ENCODE measurements at places on chromosomes 5 and 9. TPM values are rescaled to one million over a fixed set of nuclear protein-coding genes. Genes with fewer than 3 reads are reported as not detected.

- peak overlapping the region; percentile 97 for H3K4me3 ChIP-seq
- H3K4me1 ChIP-seq = no peaks in the 10 kb centered on the region
- DNase-seq = no peak
- H3K27me3 ChIP-seq = no peaks in the 10 kb centered on the region
- H3K27ac ChIP-seq = no peak overlapping the region
These were observed 510 bp downstream of the NOXA1 start for GRCh38 chr9:137423514-137424291.

DNA sequence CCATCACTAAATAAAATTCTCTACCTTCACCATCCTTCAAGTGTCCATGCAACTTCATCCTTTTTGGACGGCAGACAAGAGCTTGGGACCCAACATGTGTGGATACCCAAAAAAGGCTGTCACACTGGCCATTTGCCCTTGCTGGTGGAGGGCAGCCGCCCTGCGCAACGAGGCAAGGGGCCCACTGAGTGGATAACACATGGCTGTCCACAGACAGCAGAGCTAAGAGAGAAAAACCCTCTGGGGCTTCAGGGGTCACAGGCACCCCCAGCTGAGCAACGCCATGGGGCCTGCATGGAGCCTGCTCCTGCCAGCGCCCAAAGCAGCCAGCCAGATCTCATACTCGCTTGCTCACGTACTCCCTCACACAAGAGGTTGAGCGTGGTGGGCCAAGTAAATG is 205.9 kb upstream of the NREP start:
- no peaks in the 10 kb centered on the region for H3K4me1 ChIP-seq
- H3K27me3 ChIP-seq = no peaks in the 10 kb centered on the region
- H3K4me3 ChIP-seq = no peak overlapping the region
- H3K27ac ChIP-seq = no peak overlapping the region
- H3K36me3 ChIP-seq = no peaks in the 10 kb centered on the region

DNA sequence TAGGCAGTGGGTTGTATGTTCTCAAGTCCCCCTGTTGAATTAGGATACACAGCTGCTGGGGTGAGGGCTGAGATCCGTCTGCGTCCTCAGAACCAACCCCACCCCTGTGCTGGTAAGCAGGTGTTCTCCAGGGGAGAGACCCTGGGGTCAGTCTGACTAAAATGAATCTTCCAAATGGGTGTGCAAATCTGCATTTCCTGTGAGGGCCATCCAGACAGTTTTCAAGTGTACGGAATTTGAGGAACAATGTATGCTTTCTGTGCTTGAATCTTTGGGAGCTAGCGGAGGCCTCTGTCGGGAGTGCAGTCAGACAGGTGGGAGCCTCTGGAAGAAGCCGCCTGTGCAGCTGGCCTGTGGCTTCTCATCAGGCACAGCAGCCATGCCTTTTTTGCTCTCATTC is 122.9 kb downstream of the MACROH2A1 start:
- no peaks in the 10 kb centered on the region for H3K36me3 ChIP-seq
- no peak overlapping the region for H3K27ac ChIP-seq
- DNase-seq = no peak

DNA sequence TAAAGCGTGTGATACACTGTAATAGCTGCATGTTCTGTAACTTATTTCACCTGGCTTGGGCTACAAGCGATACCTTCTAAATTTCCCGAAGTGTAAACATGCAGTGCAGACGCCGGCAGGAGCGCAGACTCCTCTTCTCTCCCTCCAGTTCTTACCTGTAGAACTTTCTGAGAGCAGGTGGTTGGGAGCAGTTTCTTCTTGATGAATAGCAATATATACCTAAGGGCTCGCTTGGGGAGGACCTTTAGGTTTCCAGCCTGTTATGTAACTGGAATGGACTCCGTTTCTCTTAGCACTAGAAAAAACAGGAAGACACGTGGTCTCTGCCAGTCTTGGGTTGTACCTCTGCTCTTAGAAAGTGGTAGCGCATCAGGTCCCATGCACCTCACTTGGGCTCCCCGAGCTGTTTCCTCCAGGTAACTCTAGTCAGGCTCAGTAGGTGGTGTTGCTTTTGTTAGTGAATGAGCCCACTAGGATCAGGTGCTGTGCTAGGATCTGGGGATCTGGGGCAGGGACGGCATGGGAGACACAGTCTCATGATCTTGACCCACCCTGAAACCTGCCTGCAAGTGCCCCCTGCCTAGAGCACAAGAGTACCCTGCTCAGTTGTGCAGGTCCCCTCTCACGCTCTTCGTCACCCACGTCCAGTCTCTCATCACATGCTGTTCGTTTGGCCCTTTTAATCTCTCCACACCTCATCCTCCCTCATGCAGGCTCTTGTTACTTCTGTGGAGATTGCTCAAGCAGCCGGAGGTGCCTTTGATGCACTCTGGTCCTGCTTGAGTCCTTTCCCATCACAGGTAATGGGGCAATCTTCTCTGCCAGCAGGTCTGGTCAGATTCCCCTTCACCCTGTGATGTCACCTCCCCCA is 2.8 kb downstream of the TENT4A start:
- peaks cover 8% of the 10 kb centered on the region for H3K4me1 ChIP-seq
- no peak overlapping the region for H3K27ac ChIP-seq
- no peaks in the 10 kb centered on the region for H3K27me3 ChIP-seq
- H3K36me3 ChIP-seq = peaks cover 2% of the 10 kb centered on the region
- H3K4me3 ChIP-seq = peak overlapping the region; percentile 80

DNA sequence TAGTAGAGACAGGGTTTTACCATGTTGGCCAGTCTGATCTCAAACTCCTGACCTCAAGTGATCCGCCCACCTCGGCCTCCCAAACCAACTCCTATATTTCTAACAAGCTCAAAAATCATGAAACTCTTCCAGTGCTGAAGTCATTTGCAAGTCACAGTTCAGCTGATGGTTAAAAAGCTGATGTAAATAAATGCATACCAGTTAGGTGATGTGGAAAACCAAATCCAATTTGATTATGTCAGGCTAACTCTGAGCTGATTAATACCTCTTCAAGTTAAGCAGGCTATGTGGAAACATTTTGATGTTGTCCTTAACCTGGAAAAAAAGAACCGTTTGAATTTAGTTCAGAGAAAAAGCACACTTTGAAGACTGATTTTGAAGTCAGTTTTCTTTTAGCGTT is 51.0 kb downstream of the TMEM252 start:
- no peaks in the 10 kb centered on the region for H3K36me3 ChIP-seq
- no peaks in the 10 kb centered on the region for H3K4me1 ChIP-seq
- no peak for DNase-seq
- no peak overlapping the region for H3K4me3 ChIP-seq
- H3K27me3 ChIP-seq = peaks cover 32% of the 10 kb centered on the region

DNA sequence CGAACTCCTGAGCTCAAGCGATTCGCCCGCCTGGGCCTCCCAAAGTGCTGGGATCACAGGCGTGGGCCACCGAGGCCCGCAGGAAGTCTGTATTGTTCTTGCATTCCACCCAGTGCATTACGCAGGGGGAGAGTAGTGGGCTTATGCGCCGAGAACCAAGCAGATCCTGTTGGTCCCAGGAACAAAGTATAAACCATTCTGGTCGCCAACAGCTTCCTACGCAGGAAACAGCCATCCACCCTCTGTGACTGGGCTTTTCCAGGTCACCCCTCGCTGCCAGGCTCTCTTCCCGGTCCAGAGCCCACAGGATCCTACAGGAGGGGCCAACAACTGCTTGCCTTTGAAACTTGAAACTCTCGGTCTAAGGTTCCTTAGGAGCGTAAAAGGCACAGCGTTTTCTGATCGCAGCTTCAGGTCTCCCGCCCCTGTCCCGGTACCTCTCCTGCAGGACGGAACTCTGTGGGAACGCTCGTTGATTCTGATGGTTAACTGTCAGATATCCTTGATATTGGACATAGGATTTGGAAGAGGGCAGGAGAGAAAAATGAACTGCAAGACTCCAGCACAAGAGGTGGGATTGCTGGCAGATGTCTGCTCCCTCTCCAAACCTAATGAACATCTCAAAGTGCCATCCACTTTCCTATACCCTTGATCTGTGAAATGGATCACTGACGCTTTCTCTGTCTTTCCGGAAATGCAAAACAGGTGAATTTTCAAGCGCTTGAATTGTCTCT is 4.2 kb upstream of the ANXA2R start:
- H3K4me3 ChIP-seq = no peak overlapping the region
- DNase-seq = no peak
- no peaks in the 10 kb centered on the region for H3K27me3 ChIP-seq
- peaks cover 11% of the 10 kb centered on the region for H3K4me1 ChIP-seq
- H3K36me3 ChIP-seq = no peaks in the 10 kb centered on the region
- H3K27ac ChIP-seq = no peak overlapping the region

DNA sequence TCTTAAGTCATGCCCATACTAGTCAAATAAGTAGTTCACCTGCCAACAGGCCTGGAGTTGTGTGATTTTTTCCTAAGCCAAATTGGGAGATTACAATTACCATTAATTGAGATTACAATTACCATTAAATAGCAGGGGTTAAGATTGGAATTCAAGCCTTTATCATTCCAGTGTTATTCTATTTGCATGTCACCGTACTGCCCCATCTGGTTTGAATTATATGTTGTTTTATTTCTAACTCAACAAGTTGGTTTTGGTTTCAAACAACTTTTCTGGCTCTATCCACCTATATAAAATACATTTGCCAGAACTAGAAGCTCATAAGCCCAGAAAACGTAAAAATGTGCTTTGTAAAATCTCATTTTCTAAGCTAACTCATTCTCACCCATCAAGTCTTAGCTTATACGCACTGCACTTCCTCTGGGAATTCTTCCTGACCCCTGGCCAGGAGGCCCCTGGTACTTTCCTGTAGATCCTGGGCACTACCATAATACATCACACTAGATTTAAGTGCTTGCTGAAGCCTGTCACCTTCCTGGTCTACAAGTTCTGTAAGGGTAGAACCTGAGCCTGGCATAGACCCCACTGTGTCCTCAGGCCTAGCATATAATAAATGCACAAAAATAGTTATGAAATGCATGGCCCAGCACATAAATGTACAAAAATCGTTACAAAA is 242.0 kb upstream of the TRPM3 start:
- no peak overlapping the region for H3K4me3 ChIP-seq
- peaks cover 9% of the 10 kb centered on the region for H3K27me3 ChIP-seq
- DNase-seq = no peak

GRCh38 chr5:94422812-94423211 is 195.6 kb downstream of the KIAA0825 start:
- no peaks in the 10 kb centered on the region for H3K27me3 ChIP-seq
- no peak overlapping the region for H3K27ac ChIP-seq
- H3K36me3 ChIP-seq = no peaks in the 10 kb centered on the region

DNA sequence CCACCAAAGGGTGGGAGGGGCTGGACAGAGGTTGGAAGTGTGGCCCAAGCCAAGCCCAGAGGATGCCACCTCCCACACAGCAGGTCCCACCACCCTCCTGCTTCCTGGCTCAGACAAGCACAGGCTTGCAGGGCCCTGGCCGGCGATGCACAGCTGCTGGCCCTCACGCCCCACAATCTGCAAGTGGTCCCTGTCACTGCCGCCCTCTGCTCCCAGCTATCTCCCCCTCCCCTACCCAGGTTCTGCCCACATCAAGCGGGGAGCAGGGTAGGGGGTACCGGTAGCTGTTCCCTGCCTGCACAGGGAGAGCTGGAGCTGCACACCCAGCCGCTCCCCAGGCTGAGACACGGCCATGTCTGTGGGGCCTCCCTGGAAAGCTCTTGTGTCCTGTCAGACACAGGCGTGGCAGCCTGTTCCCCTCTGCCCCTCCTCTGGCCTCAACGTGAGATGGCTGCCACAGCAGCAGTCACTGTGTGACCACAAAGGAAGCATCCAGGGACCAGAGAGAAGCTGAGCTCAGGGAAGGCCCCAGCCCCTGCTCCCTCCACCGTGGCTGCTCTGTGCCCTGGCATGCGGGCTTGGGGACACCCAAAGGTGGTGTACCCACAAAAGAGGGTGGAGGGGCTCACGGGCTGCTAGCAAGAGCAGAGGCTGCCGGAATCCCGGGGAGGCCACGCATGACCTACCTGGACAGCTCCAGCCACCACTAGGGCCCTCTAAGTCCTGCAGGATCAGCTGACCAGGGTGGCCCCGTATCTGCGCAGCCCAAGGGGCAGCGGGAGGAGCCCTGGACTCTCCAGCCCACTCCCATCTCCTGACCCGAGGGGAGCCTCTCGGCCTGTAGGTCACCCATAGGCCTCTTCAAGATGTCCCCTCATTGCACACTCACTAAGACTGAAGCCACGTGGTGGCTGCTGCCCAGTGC is 10.9 kb upstream of the ZDHHC11 start:
- H3K36me3 ChIP-seq = peaks cover 31% of the 10 kb centered on the region
- no peak overlapping the region for H3K27ac ChIP-seq
- no peak overlapping the region for H3K4me3 ChIP-seq

FAM81B gene
- not detected for total RNA-seq

GABRA6 gene
- total RNA-seq = not detected

IL11RA gene
- total RNA-seq = 12.1 TPM

LIX1 gene
- not detected for total RNA-seq

PCDHGA4 gene
- 3.5 TPM for total RNA-seq

TEX48 gene
- not detected for total RNA-seq

Measured in A673 (cell line).